ENCODE measurements at places on chromosomes 4 and X.
A peak's percentile ranks its signal among the peaks of the same experiment; 100 is the strongest.

DNA sequence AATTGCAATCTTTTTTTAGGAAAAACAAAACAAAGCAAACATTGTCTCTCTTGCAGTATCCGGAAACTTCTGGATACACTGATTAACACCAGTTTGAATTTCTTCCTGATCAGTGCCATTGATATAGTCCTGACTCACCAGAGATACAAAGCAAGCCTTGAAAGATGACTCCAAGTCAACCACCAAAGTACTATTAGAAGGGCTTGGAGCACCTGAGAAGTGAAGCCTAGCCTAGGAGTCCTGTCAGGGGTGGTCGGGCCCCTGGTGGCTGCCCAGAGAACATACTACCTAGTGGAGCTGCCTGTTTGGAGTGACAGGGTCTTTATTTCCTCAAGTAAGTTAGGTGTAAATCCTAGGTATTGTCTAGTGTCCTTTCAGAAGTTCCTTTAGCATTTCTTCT is 593.2 kb downstream of the ZNF674 start:
- no peak for DNase-seq

DNA sequence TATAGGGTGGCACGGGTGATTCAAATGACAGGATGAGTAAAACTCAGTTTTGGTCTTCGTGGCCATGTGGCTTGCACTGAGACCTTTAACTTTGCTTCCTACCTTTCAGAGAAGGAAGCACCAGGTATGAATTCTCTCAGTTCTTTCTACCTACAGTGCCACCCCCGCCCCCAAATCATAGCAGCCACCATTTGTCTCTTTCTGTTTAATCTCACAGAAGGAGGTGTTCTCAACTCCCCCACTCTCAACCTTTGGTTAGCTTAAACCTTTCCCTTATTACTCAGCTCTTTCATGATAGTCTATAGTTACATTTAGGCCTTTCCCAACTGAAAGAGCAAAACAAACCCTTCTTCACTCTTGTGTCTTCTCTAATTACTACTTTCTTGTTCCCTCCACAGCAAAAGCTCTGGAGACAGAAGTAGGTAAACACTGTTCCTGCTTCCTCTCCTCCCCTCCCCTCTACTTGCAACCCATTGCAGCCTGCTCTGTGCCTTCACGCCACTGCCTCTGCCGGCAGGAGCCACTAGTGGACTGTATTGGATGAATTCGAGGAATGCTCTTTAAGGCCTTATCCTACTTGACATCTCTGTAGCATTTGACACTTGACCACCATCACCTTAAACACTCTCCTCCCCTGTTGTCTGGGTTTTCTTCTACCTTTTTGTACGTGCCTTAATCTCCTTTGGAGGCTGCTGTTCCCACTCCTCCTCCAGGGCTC is 123.7 kb downstream of the AFF1 start:
- DNase-seq, result no peak

DNA sequence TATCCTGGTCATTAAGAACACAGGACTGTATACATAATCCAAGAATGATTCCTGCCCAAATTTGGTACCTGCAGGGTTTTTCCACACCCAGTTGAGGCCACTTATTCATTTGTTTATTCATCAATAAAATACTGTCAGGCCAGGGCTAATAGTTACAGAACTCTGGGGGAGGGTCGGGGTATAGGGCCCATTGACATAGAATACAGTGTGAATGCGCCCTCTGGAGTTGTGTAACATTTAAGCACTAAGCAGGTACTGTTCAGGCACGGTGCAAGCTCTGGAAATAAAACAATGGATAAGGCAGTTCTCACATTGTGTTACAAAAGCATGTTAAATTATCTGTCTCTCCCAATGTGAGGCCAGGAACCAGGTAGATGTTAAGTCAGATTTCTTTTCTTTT is 30.8 kb upstream of the LRBA start:
- no peak for DNase-seq

DNA sequence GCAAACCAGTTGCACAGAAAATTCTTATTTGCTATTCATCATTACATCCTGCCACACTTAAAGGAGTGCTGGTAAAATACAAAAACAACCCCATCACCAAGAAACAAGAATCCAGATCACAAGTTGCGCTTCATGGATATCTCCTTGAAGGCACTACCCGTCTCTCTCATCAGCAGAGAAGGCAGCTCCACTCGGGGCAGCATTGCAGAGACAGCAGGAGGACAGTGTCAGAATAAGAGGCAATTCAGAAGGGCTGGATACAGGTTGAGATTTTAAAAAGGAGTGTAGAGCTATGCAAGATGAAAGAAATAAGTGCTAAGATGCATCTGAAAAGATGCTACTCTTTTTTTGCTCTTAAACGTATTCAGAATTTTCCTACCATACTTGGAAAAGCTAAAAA is 71.4 kb downstream of the LDB2 start:
- DNase-seq, result no peak

- no peak for DNase-seq
Measured at GRCh38 chrX:12986886-12987285, 12.0 kb downstream of the TMSB4X start.

GRCh38 chr4:14920237-14920636 is 82.0 kb upstream of the CPEB2 start:
- DNase-seq, result no peak

GRCh38 chrX:64229154-64229553 is 1.3 kb downstream of the ASB12 start:
- no peak for DNase-seq

- DNase-seq, result no peak
Measured at GRCh38 chrX:103343105-103343504, 13.1 kb downstream of the TCEAL7 start.

DNA sequence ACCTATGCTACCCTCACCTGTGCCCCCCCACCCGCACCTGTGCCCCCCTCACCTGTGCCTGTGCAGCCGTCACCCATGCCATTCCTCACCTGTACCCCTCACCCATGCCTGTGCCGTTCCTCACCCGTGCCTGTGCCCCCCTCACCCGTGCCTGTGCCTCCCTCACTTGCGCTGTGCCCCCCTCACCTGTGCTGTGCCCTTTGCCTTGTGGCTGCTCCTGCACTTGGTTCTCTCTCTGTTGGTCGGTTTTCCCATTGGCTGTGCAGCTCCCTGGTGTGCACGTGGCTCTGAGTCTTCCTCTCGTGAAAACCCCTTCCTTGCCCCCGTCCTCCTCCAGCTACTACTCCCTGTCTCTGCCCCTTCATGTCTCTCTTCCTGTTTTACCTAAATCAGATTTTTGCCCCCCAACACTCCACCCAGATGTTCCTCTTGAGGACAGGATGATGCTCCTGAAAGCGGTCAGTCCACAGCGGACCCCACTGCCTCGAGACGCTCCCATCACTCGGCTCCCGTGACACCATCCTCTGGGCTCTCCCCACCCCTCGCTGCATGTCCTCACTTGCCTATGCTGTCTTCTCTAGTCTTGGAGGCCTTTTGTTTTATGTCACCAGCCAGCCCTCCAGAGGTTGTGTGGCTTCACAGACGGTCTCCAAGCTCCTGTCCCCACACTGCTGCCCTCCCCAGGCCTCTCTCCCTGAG is 6.8 kb downstream of the MAEA start:
- no peak for DNase-seq

- no peak for DNase-seq
Measured at GRCh38 chr4:107978716-107979451, 10.8 kb upstream of the HADH start.

GRCh38 chrX:6448003-6448402 is 86.9 kb downstream of the VCX3A start:
- DNase-seq, result no peak

DNA sequence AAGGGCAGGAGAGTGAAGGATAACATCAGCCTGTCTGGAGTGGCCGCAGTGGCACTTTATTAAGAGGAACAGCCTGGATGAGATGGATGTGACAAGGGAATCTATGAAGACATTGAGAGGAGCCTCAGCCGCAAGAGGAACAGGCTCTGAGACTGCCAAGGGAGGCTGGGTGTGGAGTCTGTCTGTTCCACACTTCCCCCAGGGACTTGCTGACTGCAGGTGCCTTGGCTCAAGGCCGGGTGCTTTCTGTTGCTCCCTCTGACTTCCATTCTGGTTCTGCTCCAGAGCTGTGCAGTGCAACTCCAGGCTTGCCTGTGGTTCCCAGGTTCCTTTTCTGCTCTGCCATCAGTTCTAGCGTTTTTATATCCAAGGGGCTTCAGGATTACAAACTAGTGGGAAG is 54.6 kb downstream of the FRMPD3 start:
- DNase-seq, result no peak

- peak; percentile 37 for DNase-seq
Measured at GRCh38 chr4:155758481-155759371, at the start of gene GUCY1B1. Gene GUCY1B1, plus strand, starts transcription at chr4:155759021. Its CDS starts 120 bp downstream, at chr4:155759141.

- DNase-seq, result no peak
Measured at GRCh38 chrX:19544693-19545305, 29.5 kb upstream of the MAP3K15 start.

GRCh38 chr4:6917461-6918271 is 8.0 kb downstream of the TBC1D14 start:
- DNase-seq, result no peak

- DNase-seq, result no peak
Measured at GRCh38 chr4:87529187-87529586, at the start of gene SPARCL1. Gene SPARCL1, minus strand, starts transcription at chr4:87529376. Its CDS starts 29,802 bp downstream, at chr4:87499574.

DNA sequence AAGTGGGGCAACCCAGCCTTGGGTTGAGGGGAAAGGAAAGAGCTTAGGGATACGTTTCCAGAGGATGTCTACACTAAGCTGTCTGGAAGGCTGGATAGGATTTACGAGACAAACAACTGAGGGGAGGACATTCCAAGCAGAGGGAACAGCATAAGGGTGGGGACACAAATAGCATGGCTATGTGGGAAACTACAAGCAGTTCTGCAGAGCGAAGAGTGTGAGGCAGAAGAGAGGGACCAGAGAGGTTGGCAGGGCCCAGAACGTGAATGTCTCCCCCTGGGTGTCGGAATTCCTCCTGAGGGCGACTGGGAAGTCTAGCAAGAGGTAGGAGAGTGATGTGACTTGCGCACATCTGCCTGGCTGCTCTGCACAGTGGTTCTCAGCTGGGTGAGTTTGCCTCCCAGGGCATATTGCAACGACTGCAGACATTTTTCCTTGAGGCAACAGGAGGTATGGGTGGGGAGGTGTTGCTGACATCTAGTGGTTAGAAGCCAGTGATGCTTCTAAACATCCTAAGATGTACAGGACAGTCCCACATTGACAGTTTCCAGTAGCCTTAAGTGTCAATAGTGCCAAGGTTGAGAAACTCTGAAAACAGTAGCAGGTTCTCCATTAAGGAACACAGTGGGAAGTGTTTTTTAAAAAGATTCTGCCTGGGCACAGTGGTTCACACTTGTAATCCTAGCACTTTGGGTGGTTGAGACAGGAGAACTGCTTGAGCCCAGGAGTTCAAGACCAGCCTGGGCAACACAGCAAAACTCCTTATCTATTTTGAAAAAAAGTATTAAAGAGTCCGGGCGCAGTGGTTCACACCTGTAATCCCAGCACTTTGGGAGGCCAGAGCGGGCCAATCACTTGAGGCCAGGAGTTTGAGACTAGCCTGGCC is 9.2 kb downstream of the NDUFA1 start:
- DNase-seq, result no peak

GRCh38 chr4:155616117-155616516 is 50.5 kb upstream of the GUCY1A1 start:
- no peak for DNase-seq

- no peak for DNase-seq
Measured at GRCh38 chr4:13852411-13852810, 224.9 kb upstream of the BOD1L1 start.

DNA sequence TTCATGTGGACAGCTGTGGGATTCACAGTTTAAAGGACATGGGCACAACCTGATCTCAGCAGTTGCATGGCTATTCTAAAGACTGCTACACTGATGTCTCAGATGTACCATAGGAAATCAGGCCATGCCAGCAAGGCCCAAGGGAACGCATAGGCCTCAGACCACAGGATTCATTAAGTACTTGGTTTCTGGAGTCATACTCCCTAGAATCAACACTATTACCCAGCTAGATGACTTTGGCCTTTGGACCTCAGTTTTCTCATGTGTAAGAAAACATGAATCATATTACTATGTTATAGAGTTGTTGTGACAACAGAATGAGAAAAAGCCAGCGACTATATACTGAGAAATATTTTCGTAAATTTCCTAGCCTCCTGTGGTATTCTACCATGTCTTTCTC is 67.9 kb downstream of the NHS start:
- no peak for DNase-seq

DNA sequence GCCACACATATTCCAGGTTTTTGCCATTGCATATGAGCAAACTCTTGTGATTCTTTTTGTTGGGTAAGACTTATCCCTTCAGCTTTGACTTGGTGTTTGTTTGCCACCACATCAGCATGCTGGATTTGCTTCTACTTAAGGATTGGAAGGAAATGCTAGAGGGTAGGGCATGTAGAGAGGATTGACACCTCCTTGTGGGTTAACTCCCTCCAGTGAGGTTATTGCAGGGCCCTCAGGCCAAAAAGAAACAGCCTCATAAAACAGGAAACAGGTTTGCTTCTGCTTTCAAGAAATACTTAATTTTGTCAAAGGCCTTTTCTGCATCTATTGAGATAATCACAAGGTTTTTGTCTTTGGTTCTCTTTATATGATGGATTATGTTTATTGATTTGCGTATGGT is 15.2 kb upstream of the INPP4B start:
- no peak for DNase-seq

GRCh38 chr4:145935253-145936141 is 3.1 kb downstream of the ZNF827 start:
- no peak for DNase-seq

DNA sequence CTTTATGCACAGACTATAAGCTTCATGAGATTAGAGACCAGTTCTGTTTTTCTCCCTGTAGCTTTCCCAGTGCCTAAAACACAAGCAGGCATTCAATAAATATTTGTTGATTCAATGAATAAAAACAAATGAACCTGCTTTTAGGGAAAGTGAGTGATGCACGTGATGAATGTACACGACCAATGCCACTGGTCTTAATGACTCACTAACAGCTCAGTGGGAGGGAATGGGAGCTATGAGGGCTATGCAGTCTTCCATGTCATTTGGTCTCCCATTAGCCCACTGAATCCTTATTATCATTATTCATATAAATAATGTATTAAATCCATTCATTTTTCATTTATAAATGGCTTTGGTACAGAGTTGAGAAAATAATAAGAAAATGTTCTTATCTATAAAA is 247.4 kb downstream of the FBXO8 start:
- no peak for DNase-seq

DNA sequence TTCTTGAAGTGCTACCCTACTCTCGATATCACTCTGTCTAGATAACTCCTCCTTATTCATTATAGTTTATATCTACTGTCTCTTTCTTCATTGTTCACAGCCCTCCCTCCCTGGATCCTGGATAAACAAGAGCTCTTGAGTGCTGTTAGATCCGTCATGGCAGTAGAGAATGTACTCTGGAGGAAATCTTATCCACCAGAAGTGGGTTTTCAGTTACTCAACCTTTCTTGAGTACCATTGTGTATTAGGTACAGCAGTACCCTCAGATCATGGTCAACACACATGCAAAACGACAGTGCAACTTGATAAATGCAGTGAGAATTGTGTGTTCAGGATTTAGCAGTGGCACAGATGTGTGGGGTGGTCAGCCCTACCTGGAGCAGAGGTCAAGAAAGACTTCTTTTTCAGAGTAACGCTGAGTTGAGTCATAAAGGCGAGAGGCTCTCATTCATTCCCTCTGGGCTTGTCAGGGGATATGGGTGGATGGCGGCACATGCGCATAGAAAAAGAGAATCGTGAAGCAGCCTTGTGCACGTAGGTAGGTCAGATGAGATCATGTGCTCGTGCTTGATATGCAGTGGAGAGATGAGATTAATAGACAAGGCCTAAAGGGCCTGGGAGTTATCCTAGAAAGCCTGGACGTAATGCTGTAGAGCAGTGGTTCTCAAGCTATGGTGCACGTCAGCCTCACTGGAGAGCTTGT is 89.5 kb downstream of the SNX25 start:
- no peak for DNase-seq

All from stimulated activated CD4-positive, alpha-beta T cell treated with anti-CD3 and anti-CD28 coated beads, Interleukin-15, amount 100 ng/mL, for 1 hour (primary cell).